GDM1 (cell line): ENCODE measurements at places on chromosomes 4 and X.

DNA sequence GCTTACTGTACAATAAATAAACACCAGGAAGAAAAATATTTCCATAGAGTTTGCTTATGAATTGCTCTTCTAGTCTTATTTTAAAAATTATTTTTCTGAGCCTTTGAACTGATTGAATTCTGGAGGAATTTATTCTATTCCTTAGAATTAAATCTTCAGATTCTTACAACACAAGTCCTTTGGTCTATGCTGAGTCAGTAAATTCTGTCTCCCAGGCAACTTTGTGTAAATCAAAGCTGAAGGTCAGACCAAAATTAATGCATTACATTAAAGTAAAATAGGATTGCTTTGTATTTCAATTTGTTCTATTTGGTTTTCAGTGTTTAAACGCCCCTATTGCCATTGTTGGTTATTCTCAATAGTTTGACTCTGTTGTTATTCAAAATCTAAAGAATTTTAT is 26.8 kb upstream of the STPG2 start:
- DNase-seq = no peak

- DNase-seq = no peak
These were observed 118.0 kb upstream of the EDNRA start for GRCh38 chr4:147362938-147363337.

GRCh38 chr4:142372530-142373260 is 473.4 kb downstream of the INPP4B start:
- DNase-seq = no peak

- no peak for DNase-seq
These were observed 507.9 kb downstream of the TECRL start for GRCh38 chr4:63901304-63901703.

DNA sequence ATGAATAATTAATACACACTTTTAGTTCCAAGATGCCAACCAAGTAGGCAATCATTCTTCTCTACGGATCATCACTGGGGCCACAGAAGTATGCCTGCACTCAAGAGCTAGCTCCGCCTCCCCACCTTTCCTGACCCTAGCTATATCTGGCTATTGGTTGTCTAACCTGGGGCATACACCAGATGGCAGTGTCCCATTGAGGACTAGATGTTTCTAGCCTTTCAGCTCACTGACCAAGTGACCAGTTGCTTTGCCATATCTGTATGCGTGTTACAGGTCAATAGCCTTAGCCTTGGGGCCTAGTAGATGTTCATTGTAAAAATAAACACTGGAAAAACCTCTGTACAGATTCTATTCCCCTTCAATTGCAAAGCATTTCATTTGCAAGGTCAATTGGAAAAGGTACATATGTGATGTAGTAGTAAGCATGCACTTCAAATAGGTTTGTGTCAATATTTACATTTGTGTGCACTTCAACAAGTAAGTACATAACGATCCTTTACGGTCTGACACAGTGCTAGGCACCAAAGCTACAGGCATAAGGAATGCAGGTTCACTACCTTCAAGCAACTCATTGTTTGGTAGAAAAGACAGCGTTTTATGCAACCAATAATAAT is 521.7 kb downstream of the PPARGC1A start:
- DNase-seq = no peak

- DNase-seq = peak; percentile 23
These were observed 137.8 kb upstream of the CPEB2 start for GRCh38 chr4:14864365-14865030.

- DNase-seq = no peak
These were observed 90.7 kb downstream of the WFS1 start for GRCh38 chr4:6360385-6360784.

DNA sequence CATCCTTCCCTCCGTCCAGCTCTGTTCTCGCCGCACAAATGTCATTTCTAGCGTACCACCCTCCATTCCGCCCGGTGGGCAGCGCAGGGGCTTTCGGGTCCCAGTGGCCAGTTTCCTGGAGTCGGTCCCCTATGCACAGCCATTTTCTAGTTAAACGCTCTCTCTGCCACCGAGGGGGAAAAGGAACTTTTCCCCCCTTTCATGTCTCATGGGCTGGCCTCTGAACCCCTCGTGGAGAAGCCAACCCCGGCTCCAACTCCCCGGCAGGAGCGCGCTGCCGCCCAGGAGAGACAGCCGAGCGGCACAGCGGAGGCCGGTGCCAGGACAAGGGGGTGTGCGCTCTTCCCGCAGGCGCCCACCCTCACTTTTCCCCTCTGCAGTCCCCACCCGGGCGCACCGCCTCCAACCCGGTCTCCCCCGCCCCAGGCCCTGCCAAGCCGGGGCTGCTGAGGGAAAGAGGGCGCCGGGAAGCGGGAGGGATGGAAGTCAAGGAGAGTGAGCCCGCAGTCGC is 662 bp downstream of the APBB2 start:
- no peak for DNase-seq

GRCh38 chr4:170476351-170476750 is 386.6 kb upstream of the AADAT start:
- DNase-seq = no peak

DNA sequence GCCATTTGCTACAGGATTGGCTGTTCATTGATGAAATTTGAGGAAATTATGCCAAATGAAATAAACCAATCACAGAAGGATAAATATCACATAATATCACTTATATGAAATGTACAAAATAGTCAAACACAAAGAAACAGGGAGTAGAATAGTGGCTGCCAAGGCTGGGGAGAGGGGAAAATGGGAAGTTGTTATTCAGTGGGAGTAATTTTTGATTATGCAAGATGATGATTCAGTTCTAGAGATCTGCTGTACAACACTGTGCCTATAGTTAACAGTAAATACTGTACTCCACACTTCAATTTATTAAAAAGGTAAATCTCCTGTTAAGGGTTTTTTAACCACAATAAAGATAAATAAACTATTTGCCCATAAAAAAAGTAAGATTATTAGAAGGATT is 101.1 kb downstream of the TMA16 start:
- DNase-seq = no peak

- no peak for DNase-seq
These were observed 7.3 kb downstream of the SHOX start for GRCh38 chrX:637660-638481.

- DNase-seq = no peak
These were observed 1.2 kb downstream of the CYBB start for GRCh38 chrX:37781081-37781480.

DNA sequence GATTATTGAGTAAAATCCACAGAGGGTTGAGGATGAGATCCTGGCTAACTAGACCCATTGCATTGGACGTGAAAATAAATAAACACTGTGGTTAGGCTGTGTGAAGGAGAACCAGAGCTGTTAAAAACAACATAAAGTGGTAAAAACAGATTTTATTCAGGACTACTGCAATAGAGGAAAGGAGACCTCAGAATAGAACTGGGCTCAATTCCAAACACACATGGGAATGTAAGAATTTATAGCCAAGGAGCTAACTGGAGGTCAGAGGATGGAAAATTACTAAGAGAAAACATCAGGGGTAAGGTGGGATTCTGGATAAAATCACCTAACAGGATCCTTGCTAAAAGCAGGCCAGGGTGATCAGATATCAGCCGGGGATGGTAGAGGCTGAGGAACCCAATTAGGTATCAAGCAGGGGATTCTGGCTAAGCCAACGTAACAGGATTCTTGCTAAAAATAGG is 112.4 kb downstream of the RNF150 start:
- no peak for DNase-seq

DNA sequence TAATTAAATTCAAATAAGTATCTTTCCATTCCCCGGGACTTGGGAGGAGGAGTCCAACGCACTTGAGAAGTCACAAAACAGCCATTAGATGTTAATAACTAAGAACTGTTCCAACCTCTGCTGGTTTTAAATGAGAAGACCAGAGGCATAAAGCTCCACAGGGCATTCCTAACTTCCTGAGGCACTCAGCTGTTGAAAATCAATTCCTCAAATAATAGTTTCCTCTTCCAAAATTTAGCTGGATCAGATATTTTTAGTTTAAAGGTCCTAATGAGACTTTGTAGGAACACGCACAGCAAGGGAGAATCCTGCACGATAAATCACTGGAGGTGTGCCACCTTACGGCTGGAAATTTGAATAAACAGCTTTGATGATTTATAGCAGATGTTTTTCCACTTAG is 504.3 kb upstream of the ZFP42 start:
- no peak for DNase-seq

- DNase-seq = no peak
These were observed 1454.3 kb downstream of the FSTL5 start for GRCh38 chr4:160709546-160709945.
